Glomerular endothelial cell (primary cell): ENCODE measurements at places on chromosomes 5 and 9. TPM values are rescaled to one million over a fixed set of nuclear protein-coding genes. Genes with fewer than 3 reads are reported as not detected.

Gene FIBCD1
- 0.05 TPM in 1 of 2 replicates, not detected in the other for total RNA-seq

Gene CCNJL
- total RNA-seq = 18.5 and 23.2 TPM in 2 replicates

Gene PCDHGB4
- total RNA-seq = 11.1 and 19.5 TPM in 2 replicates

Gene PAM
- total RNA-seq = 250 and 272 TPM in 2 replicates

Gene GCNT1
- 1.7 and 2.6 TPM in 2 replicates for total RNA-seq

Gene TMEM215
- total RNA-seq = not detected in 2 replicates

Gene PCDHA4
- 0.29 TPM in 1 of 2 replicates, not detected in the other for total RNA-seq

Gene TRPM3
- not detected in 2 replicates for total RNA-seq

Gene PCDHB4
- 0.10 and 0.53 TPM in 2 replicates for total RNA-seq

Gene CCDC180
- total RNA-seq = 2.3 and 3.4 TPM in 2 replicates

GRCh38 chr9:20552874-20553557 lies 69.3 kb downstream of the MLLT3 start:
- no peak for DNase-seq

GRCh38 chr5:103472830-103473229 lies 89.8 kb downstream of the NUDT12 start:
- DNase-seq = no peak

DNA sequence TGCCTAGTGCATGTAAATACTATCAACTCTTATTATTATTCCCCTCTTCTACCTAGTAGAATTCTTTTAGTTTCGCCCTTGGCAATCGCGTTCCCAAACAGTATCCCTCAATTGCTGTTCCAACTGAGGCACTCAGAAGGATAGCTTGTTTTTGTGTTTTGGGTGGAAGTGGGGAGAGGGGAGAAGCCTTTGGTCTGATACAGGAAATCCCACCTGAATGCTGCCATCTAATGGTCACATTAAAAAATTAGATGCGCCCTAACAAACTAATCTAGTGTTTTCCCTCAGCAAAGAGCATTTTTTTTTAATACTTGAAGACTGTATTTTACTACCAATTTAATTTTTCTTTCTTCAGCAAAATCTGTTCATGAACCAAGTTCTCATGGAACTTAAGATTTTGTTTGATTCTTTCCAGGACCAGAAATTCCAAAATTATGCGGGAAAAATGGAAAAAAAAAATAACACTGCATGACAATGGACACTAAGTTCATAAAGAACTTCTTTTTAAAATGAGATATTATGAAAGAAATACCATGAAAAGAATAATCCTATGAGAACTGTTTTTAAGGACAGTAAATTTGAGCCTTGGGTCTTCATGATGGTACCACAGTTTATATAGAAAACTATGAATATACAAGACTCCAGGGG lies 22.2 kb upstream of the GLDC start:
- no peak for DNase-seq

GRCh38 chr5:157193699-157194424 lies 13.2 kb downstream of the ITK start:
- no peak for DNase-seq

DNA sequence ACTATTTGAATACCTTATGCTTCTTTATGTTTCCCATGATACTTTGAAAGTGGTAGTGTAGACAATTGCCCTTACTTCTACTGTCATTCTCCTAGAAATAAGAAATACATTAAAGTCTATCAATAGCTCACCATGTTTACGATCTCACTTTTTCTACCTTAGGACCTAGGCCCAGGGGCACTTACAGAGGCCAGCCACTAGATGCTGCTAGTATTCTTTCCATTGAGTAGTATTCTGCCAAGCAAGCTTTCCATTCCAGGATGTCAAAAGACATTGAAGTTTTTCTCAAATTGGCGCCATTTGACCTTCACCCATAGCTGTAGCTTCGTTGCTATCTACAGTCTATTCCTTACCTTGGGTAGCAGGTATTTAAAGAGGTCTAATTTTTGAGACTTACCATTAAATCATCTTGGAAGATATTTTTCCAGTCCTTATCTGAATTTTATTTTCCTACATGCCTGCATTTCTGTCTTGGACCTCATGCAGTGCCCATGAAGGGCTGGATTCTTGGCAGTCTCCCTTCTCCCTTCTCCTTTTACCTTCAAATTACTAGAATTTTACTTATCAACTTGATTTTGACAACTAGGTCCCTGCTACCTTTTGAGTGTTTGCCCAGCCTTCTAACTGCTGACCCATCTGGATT lies 246.0 kb upstream of the NUDT12 start:
- no peak for DNase-seq

- no peak for DNase-seq
Observed at GRCh38 chr9:35944841-35945240, 13.1 kb downstream of the OR2S2 start.

DNA sequence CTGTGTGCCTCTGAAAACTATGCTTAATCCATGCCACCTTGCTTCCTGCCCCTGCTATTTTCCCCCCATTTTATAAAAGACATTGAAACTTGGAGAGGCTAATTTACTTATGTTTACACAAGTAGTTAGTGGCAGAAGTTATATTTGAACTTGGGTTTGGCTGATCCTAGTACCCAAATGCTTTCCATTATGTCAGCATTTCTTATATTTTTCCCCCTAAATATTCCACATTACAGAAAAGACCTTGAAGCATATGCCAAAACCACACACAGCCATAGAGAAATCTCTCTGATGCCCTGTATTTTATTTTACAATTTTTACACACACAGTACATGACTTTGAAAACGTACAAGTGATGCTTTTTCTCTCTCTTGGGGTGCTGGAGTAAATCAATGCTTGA lies 11.2 kb downstream of the C1QTNF2 start:
- no peak for DNase-seq

DNA sequence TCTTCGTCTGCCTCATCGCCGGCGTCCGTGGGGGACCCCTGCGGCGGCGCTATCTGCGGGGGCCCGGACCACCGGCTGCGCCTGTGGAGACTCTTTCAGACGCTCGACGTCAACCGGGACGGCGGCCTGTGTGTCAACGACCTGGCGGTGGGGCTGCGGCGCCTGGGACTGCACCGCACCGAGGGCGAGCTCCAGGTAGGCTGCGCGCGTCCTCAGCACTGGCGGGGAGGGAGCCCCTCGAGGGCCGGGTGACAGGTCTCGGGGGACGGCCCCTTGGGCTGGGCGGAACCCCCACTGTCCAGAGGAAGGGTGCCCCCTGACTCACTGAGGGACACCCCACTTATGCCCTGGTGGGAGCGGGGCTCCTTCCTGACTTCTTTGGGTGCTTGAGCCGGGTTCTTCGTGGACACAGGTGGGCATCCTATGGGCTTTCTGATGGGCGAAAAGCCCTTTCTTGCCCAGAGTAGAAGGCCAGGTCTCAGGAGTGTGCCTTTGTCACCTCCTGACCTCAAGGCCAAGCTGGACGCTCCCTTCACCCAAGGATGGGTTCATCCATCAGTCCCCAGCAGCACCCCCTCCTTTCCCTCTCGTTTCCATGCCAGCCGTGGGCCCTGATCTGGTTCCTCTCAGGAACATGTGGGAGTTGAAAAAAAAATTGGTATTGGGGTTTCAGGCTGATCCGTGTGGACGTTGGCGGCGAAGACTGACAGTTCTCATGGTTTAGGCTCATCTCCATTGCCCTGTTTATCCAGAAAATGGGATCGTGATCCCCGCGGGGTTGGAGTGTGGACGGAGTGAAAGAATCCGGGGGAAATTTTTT lies 564 bp downstream of the SLC25A25 start:
- no peak for DNase-seq

- no peak for DNase-seq
Observed at GRCh38 chr5:6182271-6182815, 196.0 kb downstream of the MED10 start.

GRCh38 chr5:176144508-176144907 lies 93.7 kb upstream of the SIMC1 start:
- DNase-seq = no peak

GRCh38 chr9:89179540-89179894 lies 899 bp upstream of the SHC3 start:
- DNase-seq = no peak

GRCh38 chr9:136901516-136902258 lies 15.4 kb downstream of the TRAF2 start:
- DNase-seq = no peak

GRCh38 chr9:112331674-112331952 lies 1.8 kb downstream of the PTBP3 start:
- no peak for DNase-seq

- DNase-seq = no peak
Observed at GRCh38 chr5:73005886-73006285, 50.0 kb downstream of the FCHO2 start.

- no peak for DNase-seq
Observed at GRCh38 chr5:82408033-82408432, 129.9 kb upstream of the RPS23 start.

DNA sequence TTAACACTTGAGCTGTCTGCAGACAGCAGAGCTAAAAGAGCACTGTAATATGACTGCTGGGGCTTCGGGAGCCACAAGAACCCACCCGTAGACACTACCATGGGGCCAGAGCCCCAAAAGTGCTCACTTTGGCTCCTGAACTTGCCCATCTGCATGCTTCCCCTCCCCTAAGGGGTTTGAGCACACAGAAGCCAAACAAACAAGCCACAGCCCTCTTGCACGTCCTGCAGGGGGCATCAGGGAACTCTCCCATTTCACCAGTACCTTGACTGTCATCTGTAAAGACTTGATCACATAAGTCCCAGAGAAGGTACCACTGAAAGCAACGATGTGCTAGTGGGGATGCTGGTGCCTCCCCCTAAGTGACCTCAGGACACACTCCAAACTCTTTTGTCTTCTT lies 681.8 kb downstream of the SEMA5A start:
- no peak for DNase-seq

DNA sequence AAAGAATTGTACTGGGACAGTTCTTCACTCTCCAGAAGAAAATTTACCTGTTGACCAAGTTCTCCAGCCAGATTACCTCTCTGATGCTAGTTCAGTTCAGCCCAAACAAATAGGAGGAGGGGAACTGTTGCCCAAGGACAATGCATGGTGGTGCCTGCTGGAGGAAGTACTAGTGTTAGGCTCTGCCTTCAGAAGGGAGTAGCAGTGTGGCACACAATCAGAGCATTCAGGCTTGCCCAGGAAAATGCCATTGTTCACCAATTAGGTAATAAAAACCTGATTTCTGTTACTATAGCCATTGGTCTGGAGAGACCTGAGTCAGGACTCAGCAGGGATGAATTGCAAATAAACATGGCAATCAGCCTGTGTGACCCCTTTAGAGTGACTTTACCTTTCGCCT lies 720.8 kb upstream of the ZNF608 start:
- DNase-seq = no peak

- peak; percentile 39 for DNase-seq
Observed at GRCh38 chr9:22307013-22307711, 139.5 kb upstream of the DMRTA1 start.

GRCh38 chr5:13581914-13582313 lies 362.6 kb downstream of the DNAH5 start:
- DNase-seq = no peak

GRCh38 chr5:130805648-130806047 lies 359.4 kb downstream of the HINT1 start:
- no peak for DNase-seq

DNA sequence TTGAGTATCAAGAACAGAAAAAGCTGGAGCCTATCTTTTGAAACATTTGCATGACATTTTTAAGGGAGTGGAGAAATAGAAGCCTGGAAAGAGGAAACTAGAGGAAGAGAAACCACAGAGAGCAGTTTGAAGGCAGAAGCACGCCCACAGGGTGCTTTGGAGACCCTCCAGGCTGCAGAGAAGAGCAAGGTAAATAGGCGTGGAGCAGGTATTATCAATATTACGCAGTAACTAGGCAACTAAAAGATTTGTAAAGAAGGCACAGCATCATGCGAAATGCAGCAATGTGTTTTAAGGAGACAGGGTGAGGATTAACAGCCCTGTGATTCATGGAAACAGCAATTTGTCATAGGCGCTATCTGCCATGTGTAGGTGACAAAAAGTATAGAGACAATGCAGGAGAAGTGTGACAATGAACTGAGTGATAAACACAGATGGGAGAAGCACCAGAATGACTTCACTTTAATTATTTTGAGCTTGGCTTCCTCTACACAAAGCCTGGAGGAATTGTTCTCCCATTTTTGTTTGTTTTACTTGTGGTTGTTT lies 281.2 kb downstream of the BRINP1 start:
- no peak for DNase-seq
